SW480 (cell line): ENCODE measurements at places on chromosomes 5 and 9.

- DNase-seq: peak; percentile 96
These were observed 251.4 kb upstream of the IL12B start for GRCh38 chr5:159581502-159582249.

GRCh38 chr9:125966466-125966865 is 219.3 kb downstream of the PBX3 start:
- DNase-seq: no peak

DNA sequence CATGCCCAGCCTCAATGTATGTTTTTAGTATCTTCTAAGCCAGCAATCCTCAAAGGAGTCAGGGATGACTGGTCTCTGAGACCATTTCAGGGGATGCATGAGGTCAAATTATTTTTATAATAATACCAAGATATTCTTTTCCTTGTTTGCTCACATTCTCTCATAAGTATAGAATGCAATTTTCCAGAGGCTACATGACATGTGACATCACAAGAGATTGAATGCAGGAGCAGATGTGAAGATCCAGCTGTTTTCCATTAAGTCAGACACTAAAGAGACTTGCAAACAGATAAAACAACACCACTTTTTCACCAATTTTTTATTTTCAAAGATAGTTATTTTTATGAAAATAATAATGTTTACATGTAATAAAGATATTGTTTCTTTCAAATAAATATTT is 22.0 kb upstream of the FREM1 start:
- no peak for DNase-seq

DNA sequence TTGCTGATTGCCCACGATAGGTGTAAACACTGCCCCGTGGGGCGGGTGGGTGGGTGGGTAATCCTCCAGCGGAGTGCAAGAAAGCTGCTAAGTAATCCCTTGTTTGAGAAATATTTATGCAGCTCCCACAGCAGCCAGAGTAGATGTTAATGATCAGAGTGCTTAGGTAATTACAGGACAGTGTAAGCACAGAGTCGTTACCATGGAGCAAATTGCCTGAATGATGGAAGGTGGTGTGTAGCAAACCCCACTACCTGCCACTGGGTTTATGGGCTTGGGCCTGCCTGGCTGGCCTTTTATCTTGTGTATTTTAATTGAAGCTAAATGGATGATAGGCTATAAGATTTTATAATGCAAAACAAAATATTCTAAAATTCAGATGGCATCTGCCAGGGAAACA is 110.0 kb downstream of the COL5A1 start:
- DNase-seq: no peak

DNA sequence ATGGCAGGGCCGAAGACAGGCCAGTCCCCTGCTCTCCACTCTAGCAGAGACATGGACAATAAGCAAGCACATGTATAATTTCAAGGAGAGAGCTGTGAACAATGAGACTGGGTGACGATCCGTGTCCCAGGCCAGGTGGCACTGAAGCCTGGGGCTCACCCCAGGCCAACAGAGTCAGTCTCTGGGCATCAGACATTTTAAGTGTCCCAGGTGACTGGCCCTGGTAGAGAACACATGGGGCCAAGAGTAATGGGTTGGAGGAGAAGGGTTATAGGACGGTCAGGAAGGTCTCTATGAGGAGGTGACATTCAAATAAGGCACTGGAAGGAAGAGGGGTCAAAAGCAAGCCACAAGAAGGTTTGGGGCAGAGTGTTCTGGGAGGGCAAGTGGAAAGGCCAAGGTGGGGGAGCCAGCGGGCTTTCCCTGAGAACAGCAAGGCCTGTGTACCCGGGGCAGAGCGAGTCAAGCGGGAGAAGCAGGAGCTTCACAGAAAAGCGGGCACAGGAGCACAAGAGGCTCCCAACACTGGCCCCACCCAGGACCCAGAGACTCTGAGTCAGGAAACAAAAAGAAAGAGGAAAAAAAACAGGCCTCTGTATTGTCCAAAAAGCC is 1.1 kb upstream of the AKNA start:
- no peak for DNase-seq

GRCh38 chr9:100700689-100701318 is 122.9 kb downstream of the CAVIN4 start:
- peak; percentile 34 for DNase-seq

DNA sequence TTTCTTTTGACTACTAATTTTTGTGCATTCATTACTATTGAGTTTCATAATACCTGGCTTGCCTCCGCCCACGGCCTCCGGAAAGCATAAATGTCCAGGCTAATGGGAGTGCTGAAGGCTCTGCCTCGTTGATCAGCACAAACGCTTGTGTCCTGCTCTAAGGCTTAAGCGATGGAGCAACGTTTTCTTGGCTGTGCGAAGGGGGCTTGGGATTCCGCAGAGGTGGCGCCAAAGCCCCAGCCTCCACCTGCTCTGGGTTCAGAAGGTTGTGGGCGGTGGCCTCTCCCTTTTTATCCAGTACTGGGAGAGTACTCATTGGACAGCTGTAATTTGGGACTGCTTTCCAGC is 19.7 kb downstream of the ANXA2R start:
- DNase-seq: peak; percentile 55

DNA sequence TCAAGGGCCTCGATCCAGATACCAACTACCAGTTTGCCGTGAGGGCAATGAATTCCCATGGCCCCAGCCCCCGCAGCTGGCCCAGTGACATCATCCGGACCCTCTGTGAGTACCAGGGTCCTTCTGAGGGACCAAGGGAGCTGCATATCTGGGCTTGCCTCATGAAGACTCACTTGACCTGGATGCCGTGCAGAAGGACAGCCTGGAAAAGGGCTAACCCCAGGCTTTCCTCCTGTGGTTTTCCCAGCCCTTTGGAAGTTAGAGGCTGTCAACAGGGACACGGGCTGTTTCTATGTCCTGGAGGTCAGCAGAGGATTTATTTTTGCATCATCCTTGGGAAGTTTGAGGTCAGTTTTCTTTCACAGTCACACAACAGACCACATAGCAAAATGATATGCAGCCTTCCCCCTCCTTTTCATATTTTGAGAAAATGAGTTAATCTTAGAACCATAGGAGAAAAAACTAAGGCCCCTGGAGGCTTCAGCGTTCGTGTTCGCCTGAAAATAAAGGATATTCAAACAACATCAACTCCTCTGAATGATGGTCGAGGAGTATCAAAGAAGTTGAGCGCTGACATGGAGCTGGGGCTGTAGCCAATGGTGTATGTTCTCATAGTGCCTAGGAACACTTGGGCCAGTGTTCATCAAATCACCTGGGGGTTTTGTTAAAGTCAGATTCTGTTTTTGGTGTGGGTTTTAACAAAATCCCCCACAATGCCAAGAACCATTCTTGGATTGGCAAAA is 112.2 kb downstream of the EGFLAM start:
- no peak for DNase-seq

GRCh38 chr5:42912184-42912798 is 100.6 kb upstream of the SELENOP start:
- peak; percentile 30 for DNase-seq

- DNase-seq: no peak
These were observed 78.3 kb upstream of the PCSK5 start for GRCh38 chr9:75812141-75812540.

DNA sequence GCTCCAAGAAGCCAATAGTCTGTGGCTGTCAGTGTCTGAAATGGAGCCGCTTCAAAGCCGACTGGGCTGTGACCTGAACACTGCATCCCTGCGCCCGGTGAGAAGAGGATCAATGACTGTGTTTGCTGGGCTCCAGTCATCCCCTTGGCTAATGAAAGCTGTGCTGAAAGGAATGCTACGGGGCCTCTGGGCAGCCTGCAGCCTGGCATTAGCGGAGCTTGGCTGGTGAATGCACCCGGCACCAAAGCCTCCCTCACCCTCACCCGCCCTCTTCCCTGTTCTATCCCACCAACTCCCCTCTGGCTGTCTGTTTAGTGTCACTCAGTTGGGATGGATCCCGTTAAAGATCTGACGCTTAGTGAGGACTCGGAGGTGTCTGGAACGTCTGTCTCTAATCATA is 355.3 kb downstream of the BNC2 start:
- peak; percentile 30 for DNase-seq

DNA sequence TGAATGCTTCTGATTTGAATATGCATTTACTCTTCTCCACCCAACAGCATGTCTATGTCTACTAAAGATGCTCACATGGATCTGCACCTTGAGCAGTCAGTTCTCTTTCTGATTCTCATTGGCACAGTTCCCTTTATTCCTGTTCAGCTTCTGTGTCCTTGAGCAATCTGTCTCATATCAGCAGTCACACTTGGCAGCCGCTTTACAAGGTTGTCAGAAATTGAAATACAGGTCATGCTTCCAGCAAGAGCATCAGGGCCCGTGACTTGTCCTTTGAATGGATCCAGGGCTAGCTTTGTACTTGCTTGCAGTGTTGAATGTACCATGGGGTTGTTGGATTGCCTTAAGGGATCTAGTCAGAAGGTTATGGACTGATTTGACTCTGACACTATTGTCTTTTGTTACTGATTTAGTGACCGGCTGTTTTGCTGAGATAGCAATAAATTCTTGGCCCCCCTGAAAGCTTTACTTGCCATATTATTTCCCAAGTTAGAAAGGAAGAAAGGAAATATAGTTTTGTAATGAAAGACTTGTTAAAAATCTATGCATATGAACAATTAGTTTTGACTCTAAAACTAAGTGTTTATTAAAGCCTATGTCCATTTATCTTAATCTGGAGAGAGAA is 273.4 kb upstream of the ISL1 start:
- DNase-seq: no peak
